Stimulated activated CD4-positive, alpha-beta T cell treated with anti-CD3 and anti-CD28 coated beads, Interleukin-4, amount 100 ng/mL, for 24 hours (primary cell): ENCODE measurements at places on chromosomes 7 and 10.

GRCh38 chr10:1425879-1426278 lies 311.4 kb downstream of the ADARB2 start:
- no peak for DNase-seq

DNA sequence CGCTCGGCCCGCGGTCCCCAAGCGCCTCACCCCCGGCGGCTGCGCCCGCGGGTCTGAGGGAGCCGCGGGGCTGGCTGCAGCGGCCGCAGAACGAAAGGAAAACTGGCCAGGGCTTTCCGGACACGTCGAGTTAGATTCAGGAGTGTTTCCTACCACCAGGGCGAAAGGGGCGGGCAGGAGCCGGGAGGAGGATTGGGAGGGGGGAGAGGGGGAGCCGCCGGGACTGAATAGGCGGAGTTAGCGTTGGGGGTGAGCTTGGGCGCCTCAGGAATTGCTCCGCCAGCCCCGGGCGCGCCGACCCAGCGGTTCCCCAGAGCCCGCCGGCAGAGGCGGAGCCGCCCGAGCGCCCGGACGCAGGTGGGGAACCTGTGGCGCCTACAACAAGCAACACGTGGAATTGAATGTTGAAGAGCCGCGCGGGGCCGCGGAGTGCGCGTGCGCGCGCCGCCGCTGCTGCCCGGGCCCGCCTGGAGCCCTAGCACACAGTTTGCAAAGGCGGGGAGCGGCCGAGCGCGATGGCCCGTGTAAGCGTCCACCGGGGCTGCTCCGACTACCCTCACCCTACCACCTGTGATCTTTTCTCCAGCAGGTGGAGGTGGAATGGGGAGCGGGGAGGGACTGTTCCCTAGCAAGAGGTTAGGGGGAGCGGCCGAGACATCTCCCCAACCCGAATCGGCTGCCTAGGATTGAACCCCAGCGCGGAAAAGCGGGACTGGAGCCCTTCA lies at the start of gene CADPS2:
TSS of gene CADPS2 (minus strand) at position 104 of the 725 bp plus-strand sequence. CDS start 123 bp downstream, outside the sequence.
- no peak for DNase-seq

DNA sequence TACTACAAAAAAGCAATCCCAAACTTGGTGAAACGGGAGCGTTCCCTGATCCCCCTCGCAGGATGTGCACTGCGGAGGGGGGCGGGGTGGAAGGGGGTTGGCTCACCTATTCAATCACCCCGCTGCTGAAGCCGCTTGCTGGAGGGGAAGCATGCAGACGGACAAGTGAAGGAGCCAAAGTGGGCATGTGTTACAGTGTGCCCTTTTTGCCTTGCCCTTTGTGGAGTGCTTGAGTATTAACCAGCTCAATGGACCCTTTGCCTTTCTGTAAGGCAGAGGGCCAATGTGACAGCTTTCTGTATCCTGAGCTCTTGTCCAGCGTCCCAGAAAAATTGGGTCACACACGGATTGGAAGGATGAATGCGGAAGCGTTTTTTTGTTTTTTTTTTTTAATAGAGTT lies 348.9 kb upstream of the NPSR1 start:
- DNase-seq = no peak

DNA sequence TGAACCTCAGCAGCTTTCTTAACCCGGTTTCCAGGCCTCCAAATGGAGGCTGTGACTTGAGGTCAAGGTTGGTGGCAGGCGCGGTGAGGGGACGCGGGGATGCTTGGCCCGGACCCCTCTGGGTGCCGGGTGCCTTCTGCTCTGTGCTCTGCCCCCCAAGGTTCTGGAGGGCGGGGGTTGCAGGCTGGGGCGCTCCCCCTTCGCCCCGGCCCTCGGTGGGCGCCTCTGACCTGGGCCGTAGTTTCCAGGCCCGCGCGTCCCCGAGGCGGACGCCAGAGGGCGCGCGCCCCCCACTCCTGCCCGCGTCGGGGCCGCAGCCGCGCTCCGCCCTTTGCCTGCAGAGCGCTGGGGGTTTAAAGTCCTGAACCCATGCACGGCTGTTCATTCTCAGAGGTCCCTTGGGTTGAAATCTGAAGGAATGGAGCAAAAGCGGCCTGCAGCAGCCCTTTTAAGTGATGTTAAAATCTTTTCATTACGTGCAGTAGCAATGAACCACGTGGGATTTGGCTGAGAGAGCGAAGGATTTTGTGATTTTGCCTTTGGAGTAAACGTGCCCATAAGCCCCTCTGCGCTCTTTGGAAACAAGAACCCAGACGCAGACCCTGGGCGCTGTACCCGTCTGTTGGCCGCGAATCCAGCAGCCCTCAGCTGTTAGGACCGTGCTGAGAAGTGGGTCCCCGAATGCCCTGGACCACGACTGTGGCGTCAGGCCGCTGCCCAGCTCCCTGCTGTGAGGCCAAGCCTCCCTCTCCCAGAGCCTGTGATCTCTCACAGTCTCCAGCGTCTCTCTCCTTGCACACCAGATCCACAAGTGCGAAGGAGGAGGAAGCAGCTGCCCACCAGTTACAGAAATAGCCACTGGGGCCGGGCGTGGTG lies 135.0 kb downstream of the ACTR3B start:
- DNase-seq = no peak

DNA sequence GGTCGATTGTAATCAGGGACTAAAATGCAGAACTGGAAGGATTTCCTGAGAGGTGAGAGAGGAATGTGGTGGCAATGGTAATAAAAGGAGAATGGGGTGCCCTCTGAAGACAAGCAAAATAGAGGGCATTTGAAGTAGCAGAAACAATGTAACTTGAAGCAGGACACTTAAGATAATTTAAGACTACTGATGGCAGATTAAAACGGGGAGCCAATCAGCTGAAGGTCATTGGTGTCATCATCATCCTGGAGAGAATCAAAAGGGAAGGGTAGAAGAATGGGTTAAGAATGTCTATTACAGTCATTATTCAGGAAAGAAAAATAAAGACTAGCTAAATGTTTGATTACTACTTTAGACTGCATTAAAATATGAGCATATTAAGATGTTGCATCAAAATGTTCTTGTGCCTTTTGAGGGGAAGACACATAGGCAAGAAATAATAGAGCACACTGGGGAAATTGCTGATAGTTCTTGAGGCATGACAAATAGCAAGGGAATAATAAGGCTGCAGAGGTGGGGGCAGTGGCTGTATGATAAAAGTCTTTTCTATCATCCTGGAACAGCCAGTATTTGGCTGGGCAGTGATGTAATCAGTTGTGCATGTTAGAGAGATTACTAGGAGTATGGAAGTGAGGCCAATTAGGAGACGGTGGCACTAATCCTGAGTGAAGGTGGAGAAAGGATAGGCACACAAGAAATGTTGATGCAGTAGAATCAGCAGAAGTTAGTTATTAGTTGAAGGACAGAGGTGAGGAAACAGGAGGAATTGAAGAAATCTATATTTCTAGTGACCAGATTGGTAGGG lies 60.2 kb downstream of the CCDC71L start:
- no peak for DNase-seq

DNA sequence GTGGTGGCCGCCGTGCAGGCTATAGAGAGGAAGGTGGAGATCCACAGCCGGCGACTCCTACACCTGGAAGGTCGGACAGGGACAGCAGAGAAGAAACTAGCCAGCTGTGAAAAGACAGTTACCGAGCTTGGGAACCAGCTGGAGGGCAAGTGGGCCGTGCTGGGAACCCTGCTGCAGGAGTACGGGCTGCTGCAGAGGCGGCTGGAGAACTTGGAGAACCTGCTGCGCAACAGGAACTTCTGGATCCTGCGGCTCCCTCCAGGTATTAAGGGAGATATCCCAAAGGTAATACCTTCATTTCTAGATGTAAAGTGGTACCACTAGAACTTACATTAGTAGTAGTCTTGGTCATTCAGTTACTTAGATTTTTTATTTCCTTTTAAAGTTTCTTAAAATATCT lies 6.8 kb downstream of the ZNF398 start:
- no peak for DNase-seq

DNA sequence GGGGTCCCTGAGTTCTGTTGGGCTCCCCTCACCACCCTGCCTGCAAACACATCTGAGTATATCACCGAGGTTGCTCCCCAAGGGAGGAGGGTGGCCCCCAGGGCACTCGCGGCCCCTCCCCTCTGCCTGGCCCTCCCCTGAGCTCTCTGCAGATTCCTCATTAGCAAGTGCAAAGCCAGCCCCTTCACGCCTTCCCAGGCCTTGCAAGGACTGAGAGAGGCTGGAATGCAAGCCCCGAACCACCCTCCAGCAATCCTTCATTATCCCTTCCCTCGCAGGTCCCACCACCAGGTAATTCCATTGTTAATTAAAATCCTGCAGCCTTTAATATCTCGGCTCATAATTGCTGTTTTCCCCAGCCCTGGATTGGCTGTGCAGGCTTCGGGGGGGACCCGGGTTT lies 35.3 kb upstream of the MYL10 start:
- DNase-seq = no peak

- no peak for DNase-seq
Measured at GRCh38 chr7:74027683-74028320, at the start of gene ELN. Gene ELN (plus strand): TSS chr7:74028173. CDS start chr7:74028188, 15 bp downstream.

DNA sequence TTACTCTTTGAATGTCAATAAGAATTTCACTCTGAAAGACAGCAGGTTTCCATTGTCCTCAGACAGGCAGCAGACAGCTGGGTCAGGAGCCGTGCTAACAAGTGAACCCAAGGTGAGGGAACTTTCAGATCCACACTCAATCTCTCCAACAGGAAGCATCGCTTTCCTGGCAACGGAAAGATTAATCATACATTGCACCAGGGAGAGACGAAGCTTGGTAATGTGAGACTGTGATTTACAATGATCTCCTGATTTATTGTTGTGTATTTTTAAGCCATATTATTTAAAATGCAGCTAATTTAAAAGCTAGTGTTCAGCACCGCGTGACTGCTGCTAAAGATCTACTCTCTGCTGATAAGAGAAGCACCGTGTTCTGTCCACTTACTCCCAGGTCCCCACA lies 17.5 kb upstream of the NOM1 start:
- DNase-seq = no peak

DNA sequence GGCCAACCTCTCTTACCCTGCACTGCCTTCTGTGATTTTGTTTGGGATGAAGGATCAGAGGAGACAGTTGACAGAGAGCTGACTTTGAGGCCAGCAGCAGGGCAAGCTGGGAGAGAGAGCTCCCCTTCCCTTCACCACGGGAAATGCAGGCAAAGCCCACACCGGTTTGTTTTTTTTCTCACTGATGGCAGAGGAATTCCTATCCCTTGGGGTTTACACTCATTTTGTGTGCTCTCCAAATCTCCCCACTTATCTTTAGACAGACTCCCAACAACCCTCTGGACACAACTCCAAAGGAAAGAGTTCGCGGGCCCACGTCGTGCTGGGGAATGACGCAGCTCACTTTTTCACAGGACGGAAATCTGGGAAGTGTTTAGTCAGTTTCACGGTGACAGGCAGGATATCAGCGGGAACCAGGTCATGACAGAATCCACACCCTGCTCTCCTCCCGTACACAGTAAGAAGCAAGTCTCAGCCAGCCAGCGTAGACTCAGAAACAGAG lies 68.3 kb upstream of the FAM171A1 start:
- DNase-seq = no peak

DNA sequence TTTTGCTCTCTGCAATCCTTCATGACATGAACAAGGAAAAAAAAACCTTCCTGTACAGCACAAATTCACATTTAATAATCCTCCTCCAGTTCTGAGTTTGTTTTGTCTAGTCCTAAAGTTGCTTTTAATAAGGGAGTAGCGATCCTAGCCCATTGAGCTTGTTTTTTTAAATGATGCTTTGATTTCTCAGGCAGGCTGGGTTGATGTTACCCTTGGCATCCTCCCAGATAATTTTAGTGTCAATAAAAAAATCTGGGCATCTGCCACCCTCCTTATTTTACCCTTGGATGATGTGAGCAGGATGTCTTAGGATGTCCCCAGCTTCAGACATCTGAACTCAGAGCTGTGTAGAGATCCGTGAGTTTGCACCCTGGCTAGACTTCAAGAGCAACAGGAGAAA lies 33.9 kb upstream of the PROSER2 start:
- DNase-seq = no peak

GRCh38 chr7:123070702-123071286 lies 75.3 kb upstream of the TAS2R16 start:
- no peak for DNase-seq

DNA sequence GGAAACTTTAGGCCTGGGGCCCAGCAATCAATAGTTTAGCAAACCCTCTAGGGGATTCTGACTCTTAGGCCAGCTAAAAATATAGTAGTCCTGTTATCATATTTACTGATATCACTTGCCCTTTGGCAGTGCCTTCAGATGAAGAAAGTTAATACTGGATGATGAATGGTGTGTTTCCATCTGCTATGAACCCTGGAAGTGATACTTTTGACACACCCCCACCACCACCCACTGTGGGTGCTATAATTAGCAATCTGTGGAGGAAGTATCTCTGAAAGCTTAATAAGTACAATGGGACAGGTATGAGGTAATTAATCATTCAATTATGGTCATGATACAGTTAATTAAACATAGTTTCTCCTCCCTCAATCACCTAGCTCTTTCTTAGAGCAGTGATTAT lies 90.4 kb upstream of the LRRTM3 start:
- no peak for DNase-seq

- DNase-seq = no peak
Measured at GRCh38 chr7:30702200-30702599, 19.9 kb upstream of the CRHR2 start.

GRCh38 chr7:108385834-108386422 lies 70.3 kb downstream of the NRCAM start:
- no peak for DNase-seq

GRCh38 chr10:113284635-113285034 lies 268.2 kb upstream of the HABP2 start:
- DNase-seq = no peak

DNA sequence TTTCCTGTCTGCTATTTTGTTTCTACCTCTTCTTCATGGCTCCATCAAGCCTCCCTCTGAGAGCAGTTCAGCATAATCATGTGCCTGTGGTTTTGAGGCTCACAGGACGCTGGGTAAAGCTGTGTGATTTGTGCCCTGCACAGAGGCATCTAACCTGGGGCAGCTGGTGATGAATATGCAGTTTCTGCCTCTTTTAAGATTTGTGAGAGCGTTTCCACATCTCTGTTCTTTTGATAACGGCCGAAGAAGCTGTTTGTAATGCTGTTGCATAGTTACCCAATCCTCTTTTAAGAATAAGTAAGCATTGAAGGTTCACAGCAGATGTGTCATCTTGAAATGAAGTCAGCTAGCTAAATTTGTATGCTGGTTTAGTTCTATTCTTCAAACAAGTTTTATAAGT lies 45.2 kb downstream of the PNLIPRP3 start:
- no peak for DNase-seq

GRCh38 chr7:123096976-123097375 lies 101.5 kb upstream of the TAS2R16 start:
- no peak for DNase-seq

- no peak for DNase-seq
Measured at GRCh38 chr10:24681572-24682088, 42.1 kb downstream of the ARHGAP21 start.
